Heart right ventricle (tissue), 16 donors: ENCODE measurements at places on chromosomes 5 and 9. TPM values are rescaled to one million over a fixed set of nuclear protein-coding genes. Genes with fewer than 3 reads are reported as not detected.

The KLF9 gene
- 67.4 TPM for total RNA-seq

The PRSS3 gene
- total RNA-seq, result 0.88 TPM

The IFNA21 gene
- total RNA-seq, result not detected

The SLC45A2 gene
- total RNA-seq, result not detected

The ALDOB gene
- total RNA-seq, result 0.30 TPM

- no peak for DNase-seq
Observed at GRCh38 chr5:154698763-154699162, 56.4 kb upstream of the LARP1 start.

GRCh38 chr5:127429928-127430327 lies 87.5 kb upstream of the PRRC1 start:
- DNase-seq, result no peak

DNA sequence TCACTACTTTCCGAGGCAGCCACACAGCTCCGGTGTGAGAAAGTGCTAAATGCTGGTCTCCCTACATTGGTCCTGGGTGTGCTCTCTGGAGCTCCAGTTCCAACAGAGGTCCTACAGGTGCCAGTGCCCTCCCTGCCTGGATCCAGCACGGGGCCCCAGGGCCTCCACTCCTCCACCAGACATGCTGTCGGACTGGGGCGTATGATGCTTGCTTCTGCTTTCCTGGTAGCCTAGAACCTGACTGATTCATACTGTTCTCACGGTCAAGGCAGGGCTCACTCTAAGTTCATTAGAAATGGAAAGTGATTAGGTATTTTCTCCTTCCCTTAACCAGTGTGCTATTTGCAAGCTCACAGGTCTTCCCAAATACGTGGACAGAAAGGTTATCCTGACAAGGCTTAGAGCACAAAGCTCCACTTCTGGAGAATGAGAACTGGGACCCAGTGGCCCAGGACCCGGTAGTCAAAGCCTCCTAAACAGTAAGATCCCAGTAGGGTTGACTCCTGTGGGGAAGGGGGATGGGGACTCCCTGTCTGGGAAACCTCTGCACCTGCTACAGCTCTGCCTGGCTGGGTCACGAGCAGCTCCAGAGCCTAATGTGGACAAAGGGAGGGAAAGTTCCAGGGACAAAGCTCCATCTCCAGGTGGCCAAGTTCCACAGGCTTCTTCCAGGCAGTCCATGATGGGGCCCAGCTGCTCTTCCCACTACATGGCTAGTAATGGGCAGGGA lies 98.1 kb downstream of the PAX5 start:
- no peak for DNase-seq

- DNase-seq, result no peak
Observed at GRCh38 chr9:117839862-117840261, 135.7 kb downstream of the TLR4 start.

DNA sequence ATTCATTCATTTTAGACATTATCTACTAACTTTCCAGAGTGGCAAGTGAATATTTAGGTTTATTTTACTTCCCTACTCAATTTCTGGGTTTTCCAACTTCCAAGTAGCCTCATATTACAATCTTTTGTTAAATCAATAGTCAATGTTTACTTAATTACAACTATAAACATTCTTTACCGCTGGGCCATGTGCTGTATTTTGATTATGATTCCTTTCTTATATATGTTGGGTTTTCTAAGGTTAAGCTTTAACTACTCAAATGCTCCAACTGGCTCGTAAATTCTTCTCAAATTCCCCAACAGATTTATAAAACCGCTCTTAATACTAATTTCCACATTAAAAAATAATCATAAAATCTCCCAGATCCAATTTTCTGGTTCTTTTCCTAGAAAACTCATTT lies 110.1 kb upstream of the ABCA1 start:
- DNase-seq, result no peak

GRCh38 chr9:128553728-128554127 lies 1.3 kb downstream of the SPTAN1 start:
- DNase-seq, result no peak

DNA sequence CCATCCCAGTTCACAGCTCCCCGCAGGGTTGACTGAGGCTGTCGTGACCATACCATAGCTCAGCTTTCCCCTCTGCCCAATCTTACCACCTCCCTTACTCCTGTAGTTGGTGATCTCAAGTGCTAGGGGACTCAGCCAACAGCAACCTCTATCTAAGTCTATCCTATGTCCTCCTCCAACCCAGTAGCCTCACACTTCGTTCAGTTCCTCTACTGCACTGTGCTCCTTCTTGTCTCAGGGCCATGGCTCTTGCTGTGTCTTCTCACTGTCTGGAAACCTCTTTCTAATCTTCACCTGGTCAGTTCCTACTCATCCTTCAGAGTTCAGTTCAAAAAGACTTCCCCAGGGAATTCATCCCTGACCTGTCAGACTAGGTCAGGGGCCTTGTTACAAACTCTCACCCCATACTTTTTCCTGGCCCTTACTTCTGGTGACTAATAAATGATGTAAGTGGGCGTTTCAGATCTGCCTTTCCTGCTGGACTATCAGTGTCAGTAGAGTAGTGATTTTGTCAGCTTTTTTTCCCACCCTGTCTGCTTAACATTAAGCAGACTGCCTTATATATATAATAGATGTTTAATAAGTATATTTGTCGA lies 53.6 kb upstream of the NR3C1 start:
- no peak for DNase-seq

DNA sequence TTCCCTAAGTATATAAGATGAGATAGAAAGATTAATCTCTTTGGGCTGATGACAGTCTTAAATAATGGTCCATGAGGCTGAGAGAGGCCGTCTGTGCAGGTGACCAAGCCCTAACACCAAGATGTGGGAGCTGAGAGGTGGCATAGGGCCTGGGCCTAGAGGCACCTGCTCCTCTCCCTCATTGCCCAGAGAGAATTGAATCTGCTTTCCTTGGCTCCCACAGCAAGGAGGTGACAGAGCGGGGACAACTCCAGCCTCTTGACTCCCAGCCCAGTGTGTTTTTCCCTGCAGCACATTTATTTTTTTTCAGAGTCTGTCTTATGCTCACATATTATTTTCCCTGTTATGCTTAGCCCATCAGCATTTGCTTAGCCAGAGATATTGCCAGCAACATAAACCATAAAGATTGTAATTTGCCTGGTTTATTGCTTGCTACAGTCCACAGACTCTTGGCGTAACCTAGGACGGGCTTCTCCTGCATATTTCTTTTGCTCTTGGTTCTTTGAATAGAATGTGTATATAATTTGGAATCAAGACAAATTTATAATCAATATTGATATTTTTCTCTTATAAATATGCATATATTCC lies 105.6 kb downstream of the NTRK2 start:
- no peak for DNase-seq

DNA sequence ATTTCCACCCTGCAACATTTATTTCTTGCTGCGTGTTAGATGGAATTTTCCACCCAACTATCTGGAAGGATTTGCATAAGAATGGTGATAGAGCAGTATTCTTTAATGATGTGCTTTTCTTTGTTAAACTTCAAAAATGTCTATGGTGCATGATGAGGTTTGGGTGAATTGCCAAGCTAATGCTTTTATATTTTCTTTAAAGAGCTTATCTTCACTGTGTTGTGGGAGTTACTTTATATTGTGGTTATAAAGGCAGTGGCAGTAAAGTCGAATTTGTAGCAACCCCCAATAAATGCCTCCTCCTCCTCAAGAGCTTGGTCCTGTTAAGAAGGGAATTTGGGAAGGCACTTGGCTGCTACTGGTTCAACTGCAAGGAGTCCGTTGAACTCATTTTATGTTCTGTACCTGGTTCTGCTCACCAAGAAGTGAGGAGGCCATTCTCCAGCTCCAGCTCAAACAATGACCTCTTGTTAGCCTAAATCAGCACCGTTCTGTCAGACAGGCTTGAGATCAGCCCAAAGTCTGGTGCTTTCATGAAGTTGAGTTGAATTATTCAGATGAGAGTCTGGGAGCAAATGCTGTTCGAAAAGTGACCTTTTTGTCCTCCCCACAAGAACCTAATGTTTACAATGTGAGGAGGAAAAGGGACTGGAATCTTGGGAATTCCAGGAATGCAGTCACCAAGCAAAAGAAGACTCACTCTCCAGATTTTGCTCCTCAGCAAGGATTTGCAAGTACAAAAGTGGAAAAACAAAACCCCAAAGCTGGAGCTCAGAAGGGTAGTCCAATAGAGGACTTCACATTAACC lies 217.0 kb downstream of the TMEM38B start:
- no peak for DNase-seq

DNA sequence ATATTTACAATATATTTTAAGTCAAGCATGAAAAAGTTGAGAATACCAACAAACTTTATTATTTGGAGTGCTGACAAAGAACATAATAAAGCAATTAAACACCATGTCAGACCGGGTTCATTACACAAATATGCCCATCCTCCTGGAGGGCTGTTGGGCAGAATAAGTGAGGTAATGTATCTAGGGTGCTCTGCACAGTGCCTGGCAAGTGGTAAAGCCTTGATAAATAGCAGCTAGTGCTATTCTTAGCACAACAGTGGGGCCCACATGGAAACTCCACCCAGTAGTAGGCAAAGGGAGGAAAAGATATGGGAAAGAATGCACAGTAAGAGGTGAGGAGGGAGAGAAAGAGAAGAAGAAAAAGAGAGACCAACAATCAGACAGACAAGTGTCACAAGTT lies 97.7 kb downstream of the SLC1A3 start:
- no peak for DNase-seq
